Chondrocyte (in vitro differentiated cells): ENCODE measurements at places on chromosomes 7 and 10. TPM values are rescaled to one million over a fixed set of nuclear protein-coding genes. Genes with fewer than 3 reads are reported as not detected.

DNA sequence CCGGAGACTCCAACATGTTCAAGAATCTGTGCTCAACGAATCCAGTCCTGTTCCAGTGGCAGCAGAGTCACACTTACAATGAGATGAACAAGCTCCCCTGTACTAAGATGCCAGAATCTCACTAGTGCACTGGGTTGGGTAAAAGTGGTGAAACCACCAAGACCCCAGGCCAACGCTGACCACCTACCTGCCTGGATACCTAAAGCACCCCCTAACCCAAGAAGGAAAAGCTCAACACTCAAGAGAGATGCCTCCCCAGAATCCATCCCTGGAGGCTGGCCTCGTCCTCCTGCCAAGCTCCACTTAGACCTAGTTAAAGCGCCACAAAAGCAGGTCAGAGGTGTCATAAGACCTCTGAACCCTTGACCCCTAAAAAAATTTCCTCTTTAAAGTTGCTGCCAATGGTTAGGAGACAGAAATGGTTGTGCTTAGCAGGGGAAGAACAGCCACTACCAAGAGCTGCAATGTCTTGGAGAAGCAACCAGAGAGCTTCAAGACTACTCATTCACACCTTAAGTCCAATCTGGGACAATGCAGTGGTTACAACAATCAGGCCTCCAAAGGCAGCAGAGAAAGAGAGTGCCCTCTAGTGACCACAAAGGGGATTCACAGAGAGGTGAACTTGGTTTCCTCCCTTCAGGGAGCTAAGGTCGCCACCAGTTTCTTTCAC lies 94.6 kb upstream of the MACROH2A2 start:
- peaks cover 11% of the 10 kb centered on the region for H3K36me3 ChIP-seq
- no peaks in the 10 kb centered on the region for H3K27me3 ChIP-seq
- DNase-seq: no peak
- H3K27ac ChIP-seq: no peak overlapping the region
- peaks cover 7% of the 10 kb centered on the region for H3K4me1 ChIP-seq

GRCh38 chr10:14553448-14553847 lies 221.2 kb downstream of the FAM107B start:
- no peaks in the 10 kb centered on the region for H3K36me3 ChIP-seq
- H3K27me3 ChIP-seq: no peaks in the 10 kb centered on the region
- H3K4me3 ChIP-seq: no peak overlapping the region
- peaks cover 21% of the 10 kb centered on the region for H3K4me1 ChIP-seq

GRCh38 chr10:48595539-48595932 lies 9.3 kb downstream of the ARHGAP22 start:
- H3K4me1 ChIP-seq: peaks cover 7% of the 10 kb centered on the region
- no peaks in the 10 kb centered on the region for H3K27me3 ChIP-seq
- no peak for DNase-seq
- no peak overlapping the region for H3K4me3 ChIP-seq
- H3K36me3 ChIP-seq: no peaks in the 10 kb centered on the region
- H3K27ac ChIP-seq: no peak overlapping the region

DNA sequence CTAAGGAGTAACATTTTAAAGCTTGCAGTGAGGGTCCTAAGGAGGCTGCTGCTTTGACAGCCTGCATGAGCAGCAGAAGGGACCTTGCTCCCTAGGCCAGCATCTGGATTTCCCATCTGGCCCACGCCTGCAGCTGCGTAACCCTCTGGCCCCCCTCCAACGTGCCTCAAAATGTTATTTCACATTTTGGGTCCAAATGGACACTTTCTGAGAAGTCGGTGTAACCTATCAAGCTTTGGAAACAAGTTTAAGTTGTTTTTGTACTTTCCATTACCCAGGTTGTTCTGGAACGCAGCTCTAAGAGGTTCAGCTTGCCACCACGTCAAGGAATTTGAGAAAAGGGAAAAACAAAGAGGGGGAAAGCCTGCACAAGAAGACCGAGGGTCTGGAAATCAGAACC lies 338.3 kb downstream of the KCNMA1 start:
- H3K4me1 ChIP-seq: peaks cover 27% of the 10 kb centered on the region
- no peaks in the 10 kb centered on the region for H3K27me3 ChIP-seq
- H3K4me3 ChIP-seq: no peak overlapping the region

DNA sequence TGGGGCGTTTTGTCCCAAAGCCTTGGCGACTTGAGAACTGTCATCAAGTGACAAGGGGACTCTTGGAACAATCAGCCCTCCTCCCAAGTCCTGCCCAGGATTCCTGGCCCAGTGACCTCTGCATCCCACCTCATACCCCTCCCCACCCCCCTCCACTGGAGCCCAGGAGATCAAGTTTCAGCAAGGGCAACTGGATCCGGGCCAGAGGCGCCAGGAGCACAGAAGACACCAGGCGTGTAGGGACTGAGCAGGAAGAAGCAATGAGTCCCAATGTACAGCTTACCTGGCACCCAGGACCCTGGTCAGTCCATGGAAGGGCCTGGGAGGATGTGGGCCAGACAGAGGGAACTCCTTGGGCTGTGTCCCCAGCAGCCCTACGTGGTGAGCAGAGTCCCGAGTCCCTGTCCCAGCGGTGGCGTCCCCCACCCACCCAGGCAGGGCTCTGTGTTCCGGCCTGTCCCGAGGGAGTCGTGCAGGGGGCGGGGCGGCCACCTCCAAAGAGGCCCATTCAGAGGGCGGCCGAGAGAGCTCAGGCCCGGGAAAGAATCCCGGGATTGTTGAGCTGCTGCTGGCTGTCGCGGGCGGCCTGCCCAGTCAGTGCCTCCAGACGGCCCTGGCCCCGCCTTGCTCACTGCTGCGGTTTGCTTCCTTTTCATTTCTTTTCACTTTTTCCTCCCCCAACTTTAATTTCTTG lies 254.1 kb downstream of the TNS3 start:
- no peak for DNase-seq
- peaks cover 93% of the 10 kb centered on the region for H3K4me1 ChIP-seq
- H3K27ac ChIP-seq: peak overlapping the region; percentile 99
- peak overlapping the region; percentile 61 for H3K4me3 ChIP-seq
- H3K27me3 ChIP-seq: no peaks in the 10 kb centered on the region

GRCh38 chr10:131824371-131825149 lies 76.2 kb upstream of the PPP2R2D start:
- peaks cover 37% of the 10 kb centered on the region for H3K27me3 ChIP-seq
- no peak overlapping the region for H3K4me3 ChIP-seq
- H3K27ac ChIP-seq: no peak overlapping the region
- H3K36me3 ChIP-seq: no peaks in the 10 kb centered on the region

GRCh38 chr7:148625342-148625741 lies 34.8 kb downstream of the C7orf33 start:
- H3K27ac ChIP-seq: no peak overlapping the region
- no peak overlapping the region for H3K4me3 ChIP-seq

PIP gene
- not detected in 3 replicates for total RNA-seq

DNA sequence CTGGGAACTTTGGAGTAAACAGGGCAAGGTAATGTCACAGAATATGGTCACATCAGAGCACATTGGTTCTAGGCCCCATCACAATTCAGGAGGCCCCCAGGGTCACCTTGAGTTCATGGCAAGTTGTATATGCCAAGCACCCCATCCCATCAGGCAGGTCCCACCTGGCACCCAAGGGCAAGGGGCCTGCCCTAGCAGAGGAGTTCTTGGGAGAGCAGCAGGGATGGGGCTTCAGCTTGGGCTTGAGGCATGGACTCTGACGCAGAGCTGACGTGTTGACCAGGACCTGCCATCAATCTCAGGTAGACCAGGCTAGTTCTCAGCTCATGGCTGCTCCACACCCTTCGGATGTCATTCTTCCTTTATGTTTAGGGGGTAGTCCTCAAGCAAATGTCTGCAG lies 20.9 kb downstream of the PLAC9 start:
- H3K4me1 ChIP-seq: peaks cover 40% of the 10 kb centered on the region
- H3K36me3 ChIP-seq: peaks cover 36% of the 10 kb centered on the region
- no peak overlapping the region for H3K4me3 ChIP-seq
- H3K27me3 ChIP-seq: no peaks in the 10 kb centered on the region
- peak overlapping the region; percentile 33 for H3K27ac ChIP-seq

- DNase-seq: no peak
- no peaks in the 10 kb centered on the region for H3K4me1 ChIP-seq
- H3K4me3 ChIP-seq: no peak overlapping the region
- no peak overlapping the region for H3K27ac ChIP-seq
Observed at GRCh38 chr7:120077777-120078176, 195.2 kb upstream of the KCND2 start.

- DNase-seq: no peak
- no peak overlapping the region for H3K4me3 ChIP-seq
- H3K27me3 ChIP-seq: no peaks in the 10 kb centered on the region
- H3K36me3 ChIP-seq: peaks cover 16% of the 10 kb centered on the region
- H3K27ac ChIP-seq: peak overlapping the region; percentile 91
Observed at GRCh38 chr10:324593-324992, 189.3 kb downstream of the ZMYND11 start.

GPR85 gene
- 0.40 to 0.90 TPM (median 0.63 TPM) in 3 replicates for total RNA-seq

- H3K4me3 ChIP-seq: no peak overlapping the region
- H3K4me1 ChIP-seq: peaks cover 26% of the 10 kb centered on the region
- H3K27ac ChIP-seq: no peak overlapping the region
- H3K27me3 ChIP-seq: no peaks in the 10 kb centered on the region
Observed at GRCh38 chr7:28044825-28045224, 135.8 kb downstream of the JAZF1 start.

DNA sequence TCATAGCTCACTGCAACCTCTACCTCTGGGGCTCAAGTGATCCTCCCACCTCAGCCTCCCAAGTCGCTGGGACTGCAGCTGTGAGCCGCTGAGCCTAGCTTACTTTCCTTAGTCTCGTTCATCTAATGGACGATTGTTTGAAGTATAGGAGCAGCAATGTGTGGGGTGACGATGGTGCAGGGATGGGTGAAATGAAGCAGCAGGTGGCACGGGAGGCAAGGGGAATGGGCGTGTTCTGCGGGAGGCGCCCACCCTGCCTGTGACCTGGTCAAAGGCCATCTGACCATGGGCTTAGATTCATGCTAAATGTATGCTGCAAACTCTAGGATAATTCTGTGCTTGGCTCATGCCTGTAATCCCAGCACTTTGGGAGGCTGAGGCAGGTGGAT lies 210.7 kb downstream of the MAD1L1 start:
- peak; percentile 32 for DNase-seq
- no peak overlapping the region for H3K4me3 ChIP-seq
- H3K4me1 ChIP-seq: peaks cover 41% of the 10 kb centered on the region
- peaks cover 16% of the 10 kb centered on the region for H3K36me3 ChIP-seq
- no peak overlapping the region for H3K27ac ChIP-seq

SLC16A12 gene
- 2.6 to 5.2 TPM (median 2.8 TPM) in 3 replicates for total RNA-seq

GRCh38 chr7:835485-836401 lies 3.5 kb downstream of the SUN1 start:
- peaks cover 49% of the 10 kb centered on the region for H3K4me1 ChIP-seq
- no peaks in the 10 kb centered on the region for H3K27me3 ChIP-seq
- peak overlapping the region; percentile 81 for H3K27ac ChIP-seq
- DNase-seq: peak; percentile 75

GRCh38 chr10:123357421-123357930 lies 203.3 kb downstream of the BUB3 start:
- DNase-seq: no peak
- peaks cover 4% of the 10 kb centered on the region for H3K27me3 ChIP-seq

CALML5 gene
- not detected in 3 replicates for total RNA-seq
